ENCODE measurements at places on chromosomes 12 and 14. TPM values are rescaled to one million over a fixed set of nuclear protein-coding genes. Genes with fewer than 3 reads are reported as not detected.

Gene TAS2R50
- 7.1 TPM for total RNA-seq

GRCh38 chr12:78236264-78236663 lies 405.6 kb downstream of the NAV3 start:
- no peak for DNase-seq

DNA sequence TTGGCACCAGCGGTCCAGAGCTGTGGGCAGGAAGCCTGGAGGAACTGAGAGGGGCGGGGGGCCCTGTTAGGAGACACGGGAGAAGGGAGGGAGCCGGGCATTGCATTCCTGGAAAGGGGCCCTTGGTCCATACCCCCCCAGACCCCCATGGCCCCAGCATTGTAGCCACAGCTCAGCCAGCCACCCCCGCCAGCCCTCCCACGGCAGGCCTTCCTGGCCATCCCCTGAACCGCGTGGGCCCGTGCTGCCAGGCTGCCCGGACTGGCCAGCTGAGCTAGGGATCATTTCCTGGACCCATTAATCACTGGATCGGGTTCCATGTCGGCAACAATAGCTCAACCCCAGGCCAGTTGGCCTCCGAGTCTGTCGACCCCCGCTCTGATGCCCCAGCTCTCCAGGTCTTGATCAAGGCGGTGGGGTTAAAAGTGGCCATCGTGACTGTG lies 39.8 kb upstream of the DIO3 start:
- no peak for DNase-seq

- DNase-seq = no peak
Observed at GRCh38 chr12:29533815-29534489, 36.5 kb upstream of the OVCH1 start.

Gene NFE2
- 0.84 TPM for total RNA-seq

DNA sequence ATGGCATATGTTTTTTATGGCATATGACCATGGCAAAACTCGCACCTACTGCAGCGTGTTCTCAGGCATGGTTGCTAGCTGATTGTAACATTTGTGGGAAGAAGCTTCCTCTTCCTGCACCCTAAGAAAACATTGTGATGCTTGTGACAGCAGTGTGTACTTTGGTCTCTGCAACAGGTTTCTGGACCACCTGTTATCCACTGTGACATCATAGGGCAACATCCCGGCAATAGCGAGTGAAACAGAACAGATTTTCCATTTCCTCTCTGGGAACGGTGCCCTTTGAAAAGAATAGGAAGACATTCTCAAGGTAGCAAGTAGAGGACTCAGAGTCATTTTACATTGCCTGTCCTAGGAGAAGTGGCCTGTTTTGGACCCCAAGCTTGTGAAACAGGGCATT lies 135.4 kb upstream of the TRHDE start:
- no peak for DNase-seq

DNA sequence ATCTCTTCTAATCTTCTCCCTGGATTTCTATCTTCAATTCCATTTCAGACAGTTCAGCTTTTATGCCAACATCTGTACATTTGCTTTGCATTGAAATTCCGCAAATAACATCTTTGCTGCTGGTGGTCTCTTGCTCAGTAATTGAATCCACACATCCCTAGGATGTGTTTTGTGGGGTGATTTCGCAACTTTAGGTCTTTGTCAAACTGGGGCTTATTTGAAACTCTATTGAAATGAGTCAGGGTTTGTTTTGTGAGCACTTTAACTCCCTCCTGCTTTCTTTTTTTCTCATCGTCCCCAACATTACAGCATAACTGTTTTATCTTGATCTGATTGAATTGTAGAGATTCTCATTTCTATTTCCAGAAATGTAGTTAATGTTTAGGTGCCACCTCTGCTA lies 404.3 kb downstream of the NPAS3 start:
- DNase-seq = no peak

DNA sequence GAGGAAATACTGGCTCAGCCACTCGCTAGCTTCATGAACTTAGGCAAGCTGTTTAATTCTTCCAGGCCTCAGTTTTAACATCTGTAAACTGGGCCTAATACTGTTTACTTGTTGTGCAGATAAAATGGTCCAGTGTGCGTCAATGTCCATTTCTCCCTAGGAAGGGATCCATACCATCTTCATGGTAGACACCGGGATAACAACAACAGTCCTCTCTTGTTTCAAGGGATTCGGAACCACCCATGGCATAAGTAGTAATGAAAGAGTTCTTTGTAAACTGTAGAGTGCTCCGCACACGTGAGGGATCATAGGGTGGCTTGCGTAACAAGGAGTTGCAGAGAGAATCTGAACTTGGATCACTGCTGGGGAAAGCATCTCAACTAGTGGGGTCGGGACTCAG lies 17.3 kb upstream of the CHGA start:
- no peak for DNase-seq

Gene GZMB
- not detected for total RNA-seq

- no peak for DNase-seq
Observed at GRCh38 chr12:121214855-121215745, 5.2 kb downstream of the P2RX4 start.

GRCh38 chr12:34219046-34219770 lies 196.9 kb downstream of the ALG10 start:
- no peak for DNase-seq

GRCh38 chr14:100376751-100377171 lies 53.6 kb downstream of the SLC25A47 start:
- no peak for DNase-seq

DNA sequence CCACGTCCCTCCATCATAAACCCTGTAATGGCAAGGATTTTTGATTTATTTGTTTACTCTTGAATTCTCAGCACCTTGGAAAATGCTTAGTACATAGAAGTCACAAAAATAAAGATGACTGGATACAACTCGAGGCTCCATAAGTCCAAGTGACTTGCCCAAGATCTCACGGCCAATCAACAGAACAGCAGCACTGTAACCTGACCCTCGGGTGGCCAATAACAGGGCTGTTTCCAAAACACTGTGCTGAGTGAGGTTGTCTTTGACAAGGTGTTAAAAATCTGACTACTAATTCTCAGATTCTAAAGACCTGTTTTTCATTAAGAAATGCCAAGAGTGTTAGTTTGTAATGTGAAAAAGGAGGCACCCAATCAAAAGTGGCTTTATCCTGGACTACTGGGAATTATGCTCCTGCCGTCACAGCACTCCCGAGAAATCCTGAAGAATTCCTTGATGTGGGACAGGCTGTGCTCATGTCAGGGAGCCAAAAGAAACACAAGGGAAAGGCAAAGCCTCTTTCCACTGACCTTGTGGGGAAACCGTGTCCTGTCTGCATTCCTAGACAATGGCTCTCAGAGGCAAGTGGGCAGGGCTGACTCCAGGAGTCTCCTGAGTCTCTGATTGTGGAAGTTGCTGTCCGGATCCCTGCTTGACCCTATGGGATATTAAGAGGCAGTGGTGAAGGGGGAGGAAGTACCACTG lies 204.7 kb upstream of the PELI2 start:
- DNase-seq = no peak

DNA sequence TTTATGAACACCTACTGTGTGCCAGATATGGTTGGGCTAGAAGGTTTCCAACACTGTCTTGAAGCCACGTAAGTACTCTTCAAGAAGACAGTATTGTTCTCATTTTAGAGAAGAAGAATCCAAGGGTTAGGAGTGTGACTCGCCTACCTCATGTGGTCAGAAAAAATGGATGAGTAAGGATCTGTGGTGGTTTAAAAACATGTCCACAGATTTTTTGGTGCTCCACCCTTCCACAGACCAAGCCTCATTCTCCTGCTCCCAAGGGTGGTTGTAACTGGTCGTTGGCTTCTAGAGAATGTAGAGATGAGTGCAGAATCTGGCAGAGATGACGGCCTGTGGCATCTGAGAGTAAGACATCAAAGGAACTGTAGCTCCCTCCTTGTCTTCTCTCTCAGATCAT lies 30.3 kb upstream of the TTC7B start:
- no peak for DNase-seq

DNA sequence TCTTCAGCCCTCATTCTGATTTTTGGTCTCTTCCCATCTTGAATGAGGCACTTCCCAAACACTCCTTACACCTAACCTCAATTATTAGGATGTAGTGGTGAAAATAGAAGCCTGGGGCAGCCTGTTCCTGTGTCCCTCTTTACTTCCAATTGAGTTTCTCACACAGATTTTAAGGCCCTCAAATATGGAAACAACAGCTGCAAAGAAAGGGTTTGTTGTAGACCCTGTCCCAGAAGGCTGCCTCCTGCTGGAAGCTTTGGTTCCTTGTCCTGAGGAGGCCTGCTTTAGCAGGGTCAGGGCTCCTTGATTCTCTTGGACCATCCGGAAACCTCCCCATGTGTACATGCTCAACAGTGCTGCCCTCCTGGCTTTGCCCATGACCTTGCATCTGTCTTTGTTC lies 101.3 kb downstream of the TGFB3 start:
- DNase-seq = no peak

Gene KRT85
- total RNA-seq = not detected

- no peak for DNase-seq
Observed at GRCh38 chr12:60148831-60149230, 553.0 kb downstream of the SLC16A7 start.

Gene ANO4
- total RNA-seq = 42.5 TPM

Gene RNASE3
- not detected for total RNA-seq

Gene CCDC184
- total RNA-seq = 13.1 TPM

DNA sequence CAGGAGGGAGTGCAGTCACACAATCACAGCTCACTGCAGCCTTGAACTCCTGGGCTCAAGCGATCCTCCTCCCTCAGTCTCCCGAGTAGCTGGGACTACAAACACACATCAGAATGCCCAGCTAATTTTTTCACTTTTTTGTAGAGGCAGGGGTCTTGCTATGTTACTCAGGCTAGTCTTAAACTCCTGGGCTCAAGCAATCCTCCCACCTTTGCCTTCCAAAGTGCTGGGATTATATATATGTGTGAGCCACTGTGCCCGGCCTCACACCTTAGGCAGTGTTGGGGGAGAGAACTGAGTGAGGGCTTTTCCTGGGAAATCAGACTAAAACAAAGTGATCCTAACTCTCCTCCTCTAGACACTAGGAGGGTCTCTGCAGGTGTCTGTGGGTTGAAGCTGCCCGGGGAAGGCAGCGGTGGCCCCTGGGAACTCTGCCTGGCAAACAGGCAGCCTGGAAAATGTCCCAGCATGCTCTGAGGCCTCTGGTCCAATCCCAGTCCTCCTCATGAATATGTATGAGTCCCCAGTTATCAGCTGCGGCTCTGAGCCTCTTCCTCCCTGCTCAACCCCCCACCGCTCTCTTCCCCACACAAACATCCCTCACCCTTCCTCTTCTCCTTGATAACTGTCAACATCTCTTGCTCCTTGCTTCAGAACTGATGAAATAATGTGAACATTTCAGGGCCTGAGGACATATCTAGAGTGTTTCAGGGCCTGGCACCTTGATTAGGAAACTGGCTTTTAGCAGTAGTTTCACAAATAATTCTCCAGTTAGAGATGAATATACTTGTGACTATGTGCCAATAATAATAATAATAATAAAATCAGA lies 7.9 kb upstream of the NAA25 start:
- peak; percentile 85 for DNase-seq

Gene FAM181A
- 8.7 TPM for total RNA-seq

- DNase-seq = no peak
Observed at GRCh38 chr14:43369710-43370564, 1137.1 kb downstream of the FSCB start.

DNA sequence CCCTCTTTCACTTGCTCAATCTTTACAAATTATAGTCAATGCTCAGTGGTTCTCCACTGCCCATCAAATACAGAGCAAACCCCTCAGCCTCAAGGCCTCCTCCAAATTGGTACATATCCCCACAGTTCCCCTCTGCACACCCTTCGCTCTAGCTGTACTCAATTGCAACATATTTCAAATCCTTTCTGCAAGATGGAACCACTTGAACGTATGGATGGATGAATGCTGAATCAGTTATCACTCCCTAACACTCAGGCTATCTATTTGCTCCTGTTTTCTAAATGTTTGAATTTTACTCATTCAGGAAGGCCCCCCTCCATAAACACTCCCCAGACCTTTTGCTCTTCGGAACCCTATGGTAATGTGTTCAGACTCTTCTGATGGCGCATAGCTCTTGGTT lies 24.5 kb downstream of the ATG14 start:
- DNase-seq = no peak

GRCh38 chr12:58833853-58834252 lies 86.5 kb downstream of the LRIG3 start:
- no peak for DNase-seq

GRCh38 chr12:122473543-122474323 lies 27.0 kb downstream of the ZCCHC8 start:
- no peak for DNase-seq

- DNase-seq = no peak
Observed at GRCh38 chr12:68978678-68979077, 45.7 kb upstream of the CPM start.

DNA sequence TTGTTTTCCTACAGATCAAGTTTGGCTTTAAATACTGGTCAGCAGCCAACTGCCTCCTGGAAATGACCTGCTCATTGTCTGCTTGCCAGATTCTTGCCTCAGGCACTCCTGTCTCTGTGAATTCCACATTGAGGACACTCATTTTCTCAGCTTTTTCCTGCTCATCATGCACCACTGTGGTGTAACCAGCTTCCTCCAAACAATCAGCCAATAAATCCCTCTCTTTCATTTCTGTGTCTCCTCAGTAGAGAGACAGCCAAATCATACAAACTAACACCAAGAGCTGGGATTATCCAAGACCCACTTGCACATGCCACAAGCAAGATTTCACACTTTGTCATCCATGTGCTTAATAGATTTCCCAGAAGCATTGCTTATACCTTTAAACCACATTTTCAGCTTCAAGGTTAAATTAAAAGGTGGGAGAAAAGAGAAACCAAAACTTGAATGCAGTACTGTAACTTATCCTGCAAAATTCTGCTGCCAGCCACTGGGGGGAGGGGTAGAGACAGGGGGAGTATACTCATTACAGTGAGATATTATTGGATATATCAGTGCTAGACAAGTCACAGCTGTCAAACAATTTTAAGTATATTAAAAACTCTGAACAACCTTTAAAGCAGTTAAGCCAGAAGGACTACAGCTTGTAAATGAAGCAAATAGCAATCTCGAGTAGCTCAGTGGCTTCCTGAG lies 105.0 kb downstream of the PPP2R5E start:
- DNase-seq = no peak

GRCh38 chr12:28099871-28100270 lies 90.4 kb upstream of the CCDC91 start:
- DNase-seq = no peak

Gene DENND5B
- total RNA-seq = 62.5 TPM

- DNase-seq = no peak
Observed at GRCh38 chr12:1518591-1519516, 75.5 kb downstream of the FBXL14 start.

- no peak for DNase-seq
Observed at GRCh38 chr12:97995559-97995958, 519.8 kb upstream of the TMPO start.

Gene PTPN11
- 164 TPM for total RNA-seq

- no peak for DNase-seq
Observed at GRCh38 chr14:89941830-89942377, 12.6 kb downstream of the EFCAB11 start.

DNA sequence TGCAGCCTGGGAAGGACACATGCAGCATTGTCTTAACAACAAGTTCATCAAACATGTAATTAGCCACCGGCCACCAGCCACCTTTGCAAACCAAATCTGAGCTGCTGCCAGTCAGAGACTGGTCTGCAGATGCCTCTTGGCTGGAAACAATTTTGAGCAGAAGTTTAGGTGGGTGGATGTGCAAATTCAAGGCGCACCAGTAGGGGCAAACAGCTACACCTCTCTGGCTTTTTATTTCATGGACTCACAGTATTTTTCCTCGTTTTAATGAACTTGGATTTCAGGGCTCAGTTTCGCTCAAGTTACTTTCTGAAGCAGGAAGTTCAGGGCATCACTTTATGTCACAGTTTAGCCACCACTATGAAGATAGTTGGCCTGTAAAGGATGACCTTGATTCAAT lies 94.3 kb downstream of the OTX2 start:
- no peak for DNase-seq

Gene CRACR2A
- 2.9 TPM for total RNA-seq

Gene SPIC
- total RNA-seq = not detected
